D341Med (cell line): ENCODE measurements at places on chromosomes 2 and 18.

DNA sequence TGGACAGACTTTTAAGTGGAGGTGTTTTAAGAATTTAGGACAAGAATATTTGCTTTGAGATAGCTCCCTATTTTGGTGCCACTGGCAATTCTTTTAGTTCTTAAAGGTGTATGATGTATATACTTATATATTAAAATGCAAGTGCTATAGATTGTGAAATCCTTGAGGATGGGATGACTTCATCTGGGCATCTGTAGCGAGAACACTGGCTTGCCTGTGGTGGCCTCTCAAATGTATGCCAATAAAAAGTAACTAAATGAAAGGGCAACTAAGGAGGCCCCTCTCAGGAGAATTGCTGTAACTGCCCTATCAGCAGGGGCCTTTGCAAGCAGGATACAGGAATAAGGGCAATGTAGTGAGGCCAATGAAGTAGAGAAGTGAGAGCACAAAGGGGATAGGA, 2.6 kb upstream of the THUMPD2 start:
- no peak for DNase-seq

DNA sequence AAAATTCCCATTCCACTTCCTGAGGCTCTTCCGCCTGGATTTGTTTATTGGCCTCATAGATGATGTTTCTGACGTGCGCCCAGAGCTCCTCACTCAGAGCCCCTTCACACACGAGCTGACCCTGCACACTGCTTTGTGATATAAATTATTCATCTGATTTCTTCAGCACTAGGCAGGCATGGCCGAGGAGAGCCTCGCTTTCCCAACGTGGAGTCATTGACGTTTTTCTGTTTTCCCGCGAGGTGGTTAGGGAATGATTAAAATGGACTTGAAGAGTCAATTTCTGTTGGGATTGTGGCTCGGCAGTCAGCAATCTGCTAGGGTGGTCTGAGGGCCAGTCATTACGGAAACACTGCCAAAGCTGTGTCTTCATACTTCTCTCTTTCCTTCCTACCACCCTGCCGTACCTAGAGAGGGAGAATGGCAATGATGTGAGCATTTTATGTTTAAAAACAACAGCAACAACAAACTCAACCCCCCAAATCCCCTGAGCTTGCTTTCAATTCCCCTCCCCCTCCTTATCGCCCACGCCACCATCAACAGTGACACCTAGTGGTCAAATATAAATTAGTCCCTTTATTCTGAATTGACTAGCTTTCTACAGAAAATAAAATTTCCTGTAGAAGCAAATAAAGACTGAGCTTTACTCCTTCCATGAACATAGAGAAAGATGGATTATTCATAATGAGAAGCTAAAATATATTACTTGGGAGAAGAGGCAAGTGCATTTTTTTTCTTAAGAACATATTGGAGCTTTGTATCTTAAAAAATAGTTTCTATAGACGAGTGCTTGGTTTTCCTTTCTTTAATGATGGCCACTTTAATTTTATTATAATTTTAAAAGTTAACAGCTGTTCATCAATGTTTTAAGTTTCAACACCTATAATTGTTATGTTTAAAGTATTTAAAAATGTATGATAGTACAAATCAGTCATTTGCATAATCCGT, 285.1 kb downstream of the MTX2 start:
- DNase-seq, result peak; percentile 60

- DNase-seq, result no peak
Observed at GRCh38 chr2:86646865-86647264, 23.2 kb upstream of the RNF103 start.

DNA sequence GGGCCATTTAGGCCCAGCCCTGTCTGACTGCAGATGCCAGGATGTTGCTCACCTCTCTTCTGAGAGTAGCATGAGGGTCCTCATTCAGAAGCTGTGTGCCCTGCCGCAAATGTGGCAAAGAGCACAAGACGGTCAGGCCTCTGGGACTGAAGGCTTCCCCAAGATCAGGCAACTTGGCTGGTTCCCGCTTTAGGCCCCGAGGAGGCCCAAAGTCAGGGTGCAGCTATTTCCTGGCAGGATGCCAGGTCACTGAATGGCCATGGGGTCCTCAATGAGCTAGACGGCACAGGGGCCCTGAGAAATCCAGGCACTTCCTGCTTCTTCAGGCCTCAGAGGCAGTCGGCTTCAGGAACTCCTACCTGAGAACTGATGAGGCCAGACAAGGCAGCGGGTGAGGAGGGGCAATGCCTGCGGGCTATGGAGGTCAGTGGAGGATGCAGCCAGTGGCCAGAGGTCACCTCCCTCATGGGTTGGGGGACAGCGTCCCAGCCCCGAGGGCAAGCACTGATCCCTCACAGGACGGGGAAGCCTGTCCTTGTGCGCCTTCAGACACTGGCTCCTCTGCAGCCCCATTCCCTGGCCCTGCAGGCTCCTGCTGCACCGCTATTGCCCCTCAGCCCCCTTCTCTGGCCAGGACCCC, 44.9 kb downstream of the LMAN2L start:
- DNase-seq, result no peak

DNA sequence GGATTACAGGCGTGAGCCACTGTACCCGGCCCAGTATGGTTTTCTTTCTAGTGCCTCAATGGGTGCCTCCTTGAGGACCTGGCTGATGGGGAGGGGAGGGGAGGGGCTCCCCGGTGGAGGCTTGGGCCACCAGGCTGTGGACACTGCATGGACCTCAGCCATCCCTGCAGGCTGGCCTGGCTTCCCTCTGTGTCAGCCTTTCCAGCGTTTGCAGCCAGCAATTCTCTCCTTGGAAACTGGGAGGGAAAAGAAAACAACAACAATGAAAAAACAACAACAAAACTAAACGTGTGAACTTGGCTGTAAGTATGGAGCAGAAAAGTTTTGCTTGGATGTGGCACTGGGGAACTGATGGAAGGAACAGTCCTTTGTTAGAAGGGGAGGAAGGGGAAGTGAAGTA, 159.3 kb downstream of the GLI2 start:
- no peak for DNase-seq

DNA sequence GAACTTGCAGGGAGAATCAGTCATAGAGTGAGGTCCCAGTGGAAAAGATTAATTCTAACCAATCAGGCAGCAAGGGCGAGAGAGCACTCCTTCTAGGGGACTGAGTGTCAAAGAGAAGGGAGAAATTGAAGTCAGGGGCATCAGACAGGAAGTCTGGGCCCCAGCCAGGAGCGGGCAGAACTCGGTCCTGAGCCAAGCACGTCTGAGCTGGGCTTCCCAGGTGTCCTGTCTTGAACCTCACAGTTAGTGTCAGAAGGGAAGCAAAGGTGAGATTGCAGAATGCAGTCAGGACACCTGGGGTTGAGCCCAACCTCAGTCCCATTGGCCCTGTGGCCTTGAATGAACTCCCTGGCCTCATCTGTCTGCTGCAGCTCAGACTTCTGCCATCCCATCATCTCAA, 220.9 kb downstream of the SMAD2 start:
- no peak for DNase-seq

GRCh38 chr18:66795051-66795450, 191.2 kb upstream of the CDH19 start:
- DNase-seq, result no peak

DNA sequence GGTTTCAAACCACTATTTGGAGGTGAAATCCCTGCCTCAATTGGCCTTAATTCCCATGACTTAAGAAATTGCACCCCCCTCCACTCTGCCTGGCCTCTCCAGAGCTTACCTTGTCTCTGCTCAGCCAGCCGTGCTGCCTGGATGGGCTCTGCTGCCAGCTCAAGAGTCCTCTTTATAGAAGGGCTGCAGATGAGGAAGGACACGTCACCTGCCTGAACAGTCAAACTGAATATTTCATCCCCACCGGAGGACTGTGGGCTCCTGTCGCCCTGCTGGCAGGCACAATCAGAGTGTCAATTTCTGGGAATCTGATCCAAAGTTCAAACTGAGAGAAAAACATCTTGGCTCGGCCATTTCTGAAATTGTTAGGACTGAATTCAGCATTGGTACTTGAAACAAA, at the start of gene OTOS:
OTOS (minus strand) TSS at position 148 of the 400 bp plus-strand sequence. CDS start 332 bp downstream, outside the sequence.
- DNase-seq, result no peak

DNA sequence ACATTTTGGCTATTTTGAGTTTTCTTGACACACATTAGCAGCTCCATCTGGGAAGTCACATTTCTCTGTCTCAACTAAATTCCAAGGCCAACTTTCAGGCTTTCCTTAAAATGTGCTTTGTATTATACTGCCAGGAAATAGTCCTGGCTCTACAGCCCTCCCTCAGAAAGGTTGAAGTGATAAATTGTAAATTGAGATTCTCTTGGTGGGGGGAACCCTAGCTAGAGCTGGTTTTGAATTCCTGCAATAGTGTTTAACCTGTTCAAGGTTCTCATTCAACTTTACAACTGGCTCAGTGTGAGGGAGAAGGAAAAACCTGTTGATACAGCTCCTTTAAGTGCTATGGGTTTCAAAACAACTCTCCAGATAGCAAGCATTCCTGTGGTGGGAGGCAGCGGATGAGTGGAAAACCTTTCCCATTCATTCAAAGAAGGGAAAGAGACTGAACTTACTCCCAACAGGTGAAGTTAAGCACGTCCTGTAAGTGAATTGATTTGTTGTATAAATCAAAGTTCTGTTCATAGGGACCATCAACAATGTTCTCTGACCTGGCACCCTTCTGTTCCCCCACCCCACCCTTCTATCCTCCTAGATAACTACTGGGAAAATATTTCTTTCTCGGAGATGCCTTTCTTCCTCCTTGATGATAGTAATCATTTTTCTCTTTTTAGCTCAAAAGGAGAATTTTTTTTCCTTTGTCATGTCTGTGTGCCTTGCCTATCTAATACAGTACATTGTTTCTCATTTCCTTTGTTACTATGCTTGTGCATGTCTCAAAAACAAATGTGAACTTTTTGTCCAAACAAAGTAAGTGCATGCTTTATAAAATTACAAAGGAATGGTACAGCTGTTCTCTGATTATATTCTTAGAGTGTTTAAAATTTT, 44.2 kb upstream of the SLC39A10 start:
- peak; percentile 10 for DNase-seq

- DNase-seq, result no peak
Observed at GRCh38 chr2:156065912-156066311, 266.6 kb downstream of the NR4A2 start.

DNA sequence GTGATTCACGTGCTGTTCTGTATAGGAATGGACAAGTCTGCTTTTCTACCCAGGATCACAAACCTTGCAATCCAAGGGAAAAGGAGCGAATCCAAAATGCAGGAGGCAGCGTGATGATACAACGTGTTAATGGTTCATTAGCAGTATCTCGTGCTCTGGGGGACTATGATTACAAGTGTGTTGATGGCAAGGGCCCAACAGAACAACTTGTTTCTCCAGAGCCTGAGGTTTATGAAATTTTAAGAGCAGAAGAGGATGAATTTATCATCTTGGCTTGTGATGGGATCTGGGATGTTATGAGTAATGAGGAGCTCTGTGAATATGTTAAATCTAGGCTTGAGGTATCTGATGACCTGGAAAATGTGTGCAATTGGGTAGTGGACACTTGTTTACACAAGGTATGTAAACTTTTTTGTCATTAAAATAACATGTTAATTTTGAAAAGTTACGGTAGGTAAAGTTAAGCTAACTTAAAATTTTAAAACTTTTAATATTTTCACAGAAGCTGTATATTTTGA, 33.0 kb downstream of the PPM1B start:
- no peak for DNase-seq

DNA sequence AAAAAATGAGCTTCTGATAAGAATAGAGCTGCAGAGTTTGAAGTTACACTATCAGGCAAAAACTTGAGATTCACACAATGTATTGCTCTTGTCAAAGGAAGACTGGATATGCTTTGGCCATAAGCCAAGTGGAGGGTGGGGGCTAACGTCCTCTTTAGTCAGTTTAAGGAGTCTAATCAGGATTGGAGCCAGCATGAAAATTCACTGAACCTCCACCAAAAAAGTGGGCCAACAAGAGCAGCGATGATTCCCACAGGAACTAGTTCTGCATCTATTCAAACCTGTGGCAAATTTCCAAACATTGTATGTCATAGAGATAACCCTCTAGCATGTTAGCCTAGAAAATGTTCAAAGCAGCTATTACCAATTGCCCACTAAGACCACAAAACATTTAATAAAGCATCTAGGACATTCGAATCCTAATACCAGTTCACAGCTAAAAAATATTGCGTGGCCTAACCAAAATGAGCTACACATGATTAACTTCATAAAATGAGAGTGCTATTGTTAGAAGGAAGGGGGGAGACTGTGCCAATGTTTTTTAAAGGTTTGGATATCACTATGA, 43.5 kb upstream of the TMEM247 start:
- no peak for DNase-seq

- DNase-seq, result no peak
Observed at GRCh38 chr2:133431289-133431688, 137.0 kb downstream of the NCKAP5 start.

DNA sequence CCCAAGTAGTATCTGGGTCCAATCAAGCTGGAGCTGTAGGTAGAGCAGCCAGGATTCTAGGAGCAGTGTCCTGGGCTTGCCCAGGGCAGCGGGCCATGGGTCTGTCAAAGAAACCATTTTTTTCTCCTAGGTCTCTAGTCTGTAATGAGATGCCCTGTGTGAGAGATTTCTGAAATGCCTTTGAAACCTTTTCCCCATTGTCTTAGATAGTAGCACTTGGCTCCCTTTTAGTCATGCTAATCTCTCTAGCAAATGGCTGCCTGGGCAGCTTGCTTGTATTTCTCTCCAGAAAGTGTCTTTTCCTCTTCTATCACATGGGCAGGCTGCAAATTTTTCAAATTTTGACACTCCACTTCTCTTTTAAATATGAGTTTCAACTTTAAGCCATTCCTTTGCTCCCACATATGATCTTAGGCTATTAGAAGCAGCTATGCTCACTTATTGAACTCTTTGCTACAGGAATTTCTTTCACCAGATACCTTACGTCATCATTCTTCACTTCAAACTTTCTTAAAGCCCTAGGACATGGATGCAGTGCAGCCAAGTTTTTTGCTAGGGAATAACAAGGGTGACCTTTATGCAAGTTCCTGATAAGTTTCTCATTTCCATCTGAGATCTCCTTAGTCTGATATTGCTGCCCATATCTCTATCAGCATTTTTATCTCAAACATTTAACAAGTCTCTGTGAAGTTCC, 890.2 kb upstream of the VRK2 start:
- DNase-seq, result no peak

DNA sequence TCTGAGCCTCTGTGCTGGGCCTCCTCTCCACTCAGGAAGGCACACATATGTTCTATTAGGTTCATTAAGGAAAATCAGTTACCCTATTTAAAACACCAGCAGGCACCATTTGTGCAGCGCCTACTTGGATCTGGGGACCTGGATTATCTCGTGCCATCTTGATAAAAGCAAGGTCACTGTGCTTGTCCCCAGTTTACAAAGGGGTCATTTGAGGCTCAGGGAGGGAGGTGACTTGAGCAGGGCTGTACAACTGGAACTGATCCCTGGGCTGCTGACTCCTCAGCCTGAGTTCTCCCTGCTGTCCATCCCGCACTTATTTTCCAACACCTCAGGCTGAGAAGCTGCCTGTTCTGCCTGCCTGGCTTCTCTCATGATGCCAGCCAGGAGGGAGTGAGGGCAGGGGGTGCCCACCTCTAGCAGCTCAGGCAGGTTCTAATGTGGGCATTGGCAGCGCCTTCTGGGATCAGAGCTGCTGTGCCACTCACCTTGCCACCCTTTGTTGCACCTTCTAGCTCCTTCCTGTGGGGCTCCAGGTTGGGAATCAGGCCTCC, 120.3 kb downstream of the GLI2 start:
- DNase-seq, result no peak

- DNase-seq, result no peak
Observed at GRCh38 chr2:108612153-108612513, 77.9 kb downstream of the LIMS1 start.

GRCh38 chr2:221102896-221103688, 469.0 kb downstream of the EPHA4 start:
- no peak for DNase-seq
